ENCODE measurements at places on chromosomes 16 and 17.

DNA sequence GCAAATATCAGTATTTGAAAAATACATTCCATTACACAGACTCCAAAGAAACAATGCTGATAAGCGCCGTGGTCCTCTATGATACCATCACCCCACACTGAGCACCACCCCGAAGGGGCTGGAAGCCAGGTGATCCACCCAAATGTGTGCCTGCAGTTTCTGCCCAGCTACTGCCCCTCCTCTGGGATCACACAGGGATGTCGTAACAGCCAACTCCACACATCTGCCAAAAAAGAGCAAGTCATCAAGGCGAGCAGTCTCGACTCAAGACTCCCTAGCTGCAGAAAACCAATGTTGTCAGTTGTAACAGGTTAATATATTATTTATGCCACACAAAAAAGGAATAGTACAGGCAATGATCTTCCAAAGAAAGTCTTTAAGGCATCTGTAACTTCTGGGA, 21.0 kb downstream of the CYB5D2 start:
- peak; percentile 22 for DNase-seq

DNA sequence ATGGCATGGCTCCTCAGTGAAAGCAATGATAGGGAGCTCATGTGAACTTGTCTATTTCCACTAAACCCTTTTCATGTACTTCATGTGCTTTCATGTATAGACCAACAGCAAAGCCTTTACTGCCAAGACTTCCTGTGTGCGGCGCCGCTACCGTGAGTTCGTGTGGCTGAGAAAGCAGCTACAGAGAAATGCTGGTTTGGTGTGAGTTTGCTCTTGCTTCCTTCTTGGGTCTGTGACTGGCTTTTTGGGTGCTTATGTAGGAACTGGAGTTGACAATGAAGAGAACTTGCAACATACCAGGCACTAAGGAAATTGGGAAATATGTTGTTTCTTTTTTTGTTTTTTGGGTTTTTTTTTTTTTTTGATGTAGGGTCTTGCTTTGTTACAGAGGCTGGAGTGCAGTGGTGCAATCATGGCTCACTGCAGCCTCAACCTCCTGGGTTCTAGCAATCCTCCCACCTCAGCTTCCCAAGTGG, 5.7 kb downstream of the SNX11 start:
- DNase-seq: peak; percentile 98

- peak; percentile 59 for DNase-seq
These were observed 63.6 kb downstream of the SMG6 start for GRCh38 chr17:2239882-2240430.

DNA sequence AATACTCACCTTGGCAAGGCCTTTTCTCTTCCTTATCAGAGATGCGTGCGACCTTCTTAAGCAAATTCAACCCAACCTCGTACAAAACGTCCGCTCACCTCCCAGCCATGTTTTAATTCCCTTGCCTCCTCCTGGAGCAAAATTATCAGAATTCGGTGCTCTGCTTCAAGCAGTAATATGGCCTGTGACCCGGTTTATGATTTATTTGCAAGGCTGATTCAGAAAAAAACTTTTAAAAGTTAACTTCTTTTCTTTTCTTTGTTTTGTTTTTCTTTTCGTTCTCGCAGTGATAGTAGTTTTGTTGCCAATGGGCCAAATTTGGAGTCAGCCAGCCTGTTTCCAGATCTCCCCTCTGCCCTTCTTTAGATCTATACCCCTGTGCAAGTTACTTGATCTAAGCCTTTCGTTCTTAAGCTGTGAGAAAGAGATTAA, at the start of gene PHLPP2:
PHLPP2 (minus strand) TSS at position 382 of the 432 bp plus-strand sequence. CDS start 9,906 bp downstream, outside the sequence.
- DNase-seq: no peak

DNA sequence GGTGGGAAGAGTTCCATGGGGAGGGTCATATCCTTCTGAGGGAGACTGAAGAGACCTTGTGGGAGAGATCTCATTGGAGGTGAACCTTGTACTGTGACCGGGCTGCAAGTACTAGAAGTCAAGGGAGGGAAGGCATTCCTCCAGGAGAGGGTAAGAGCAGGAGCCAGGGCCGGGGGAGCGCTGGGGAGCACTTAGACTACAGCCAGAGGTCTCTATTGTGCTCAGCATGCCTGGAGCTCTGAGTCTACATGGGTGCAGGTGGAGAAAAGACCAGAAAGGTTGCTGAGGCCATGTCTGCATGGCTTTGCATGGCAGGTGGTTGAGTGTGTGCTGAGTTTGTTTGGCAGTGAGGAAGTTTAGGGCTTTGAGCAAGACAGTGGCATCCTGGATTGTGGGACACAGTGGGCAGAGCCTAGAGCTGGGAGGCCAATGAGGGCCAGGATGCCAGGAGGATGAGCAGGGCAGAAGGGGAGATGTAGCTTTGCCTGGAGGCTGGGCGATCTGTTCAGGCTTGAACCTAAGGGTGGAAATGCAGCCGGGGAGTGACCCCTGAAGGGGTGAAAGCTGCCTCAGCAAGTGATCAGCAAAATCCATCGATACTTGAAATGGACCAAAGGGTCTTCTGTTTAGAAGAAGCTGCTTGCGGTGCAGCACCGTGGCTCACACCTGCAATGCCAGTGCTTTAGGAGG, 317.4 kb upstream of the TNRC6C start:
- DNase-seq: no peak

All from MV-4-11 (cell line).